ENCODE measurements at places on chromosomes 1 and 21.
A peak's percentile ranks its signal among the peaks of the same experiment; 100 is the strongest.

- peak; percentile 29 for DNase-seq
Measured at GRCh38 chr1:224433041-224433691, 1.4 kb downstream of the WDR26 start.

DNA sequence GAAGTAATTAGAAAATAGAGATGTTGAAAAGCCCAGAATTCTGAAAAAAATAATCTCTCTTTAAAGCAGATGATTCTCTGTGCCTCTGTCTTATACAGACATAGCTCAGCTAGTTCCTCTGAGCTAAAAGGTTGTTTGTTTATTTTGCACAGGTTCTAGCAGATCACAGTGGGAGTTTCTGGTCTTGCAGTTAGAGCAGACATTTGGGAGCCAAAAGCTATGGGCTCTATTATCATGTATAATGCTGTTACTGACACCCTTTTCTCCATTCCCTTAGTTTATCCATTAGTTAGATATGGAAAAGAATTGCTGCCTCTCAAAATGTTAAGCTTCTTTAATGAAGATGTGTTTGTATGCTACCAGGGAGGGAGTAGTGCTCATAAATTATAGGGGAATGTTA is 20.5 kb upstream of the CD55 start:
- DNase-seq = no peak

DNA sequence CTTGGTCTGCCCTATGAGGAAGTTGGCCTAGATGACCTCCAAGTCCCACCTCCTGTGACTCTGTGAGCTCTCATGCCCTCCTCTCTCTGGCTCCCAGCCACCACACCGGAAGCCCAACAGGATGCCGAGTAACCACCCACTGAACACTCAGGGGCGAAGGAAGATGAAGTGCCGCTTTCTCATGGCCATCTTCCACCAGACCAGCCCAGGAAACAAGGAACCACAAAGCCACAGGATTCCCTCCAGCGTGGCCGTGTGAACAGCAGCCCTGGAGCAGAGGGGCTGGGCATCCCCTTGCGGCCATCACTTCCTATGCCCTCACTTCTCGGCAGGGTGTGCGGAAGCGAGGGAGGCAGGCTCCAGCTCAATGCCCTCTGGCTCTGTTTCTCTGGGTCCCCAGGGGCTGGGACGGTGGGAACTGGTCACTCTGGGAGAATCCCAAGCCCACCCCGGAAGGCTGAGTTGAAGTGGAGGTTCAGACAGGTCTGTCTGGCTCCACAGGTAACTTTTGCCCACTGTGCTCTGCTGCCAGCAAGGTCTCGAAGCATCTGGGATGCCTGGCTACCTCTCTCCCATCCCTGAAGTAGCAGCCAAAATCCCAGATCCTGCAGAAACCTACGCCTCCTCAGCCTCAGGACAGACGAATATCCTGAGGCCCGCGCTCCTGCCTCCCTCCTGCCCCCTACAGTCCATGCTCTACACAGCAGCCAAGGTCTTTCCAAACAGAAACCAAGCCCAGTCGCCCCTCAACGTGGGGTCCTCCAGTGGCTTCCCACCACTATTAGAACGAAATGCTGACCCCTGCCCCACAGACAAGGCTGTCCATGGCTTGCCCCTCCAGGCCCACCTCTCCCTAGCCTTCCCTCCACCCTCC is 44.2 kb upstream of the ECE1 start:
- DNase-seq = peak; percentile 82

GRCh38 chr1:64664299-64664698 is 80.6 kb upstream of the RAVER2 start:
- no peak for DNase-seq

GRCh38 chr21:34598931-34599400 is 15.9 kb downstream of the RCAN1 start:
- no peak for DNase-seq

DNA sequence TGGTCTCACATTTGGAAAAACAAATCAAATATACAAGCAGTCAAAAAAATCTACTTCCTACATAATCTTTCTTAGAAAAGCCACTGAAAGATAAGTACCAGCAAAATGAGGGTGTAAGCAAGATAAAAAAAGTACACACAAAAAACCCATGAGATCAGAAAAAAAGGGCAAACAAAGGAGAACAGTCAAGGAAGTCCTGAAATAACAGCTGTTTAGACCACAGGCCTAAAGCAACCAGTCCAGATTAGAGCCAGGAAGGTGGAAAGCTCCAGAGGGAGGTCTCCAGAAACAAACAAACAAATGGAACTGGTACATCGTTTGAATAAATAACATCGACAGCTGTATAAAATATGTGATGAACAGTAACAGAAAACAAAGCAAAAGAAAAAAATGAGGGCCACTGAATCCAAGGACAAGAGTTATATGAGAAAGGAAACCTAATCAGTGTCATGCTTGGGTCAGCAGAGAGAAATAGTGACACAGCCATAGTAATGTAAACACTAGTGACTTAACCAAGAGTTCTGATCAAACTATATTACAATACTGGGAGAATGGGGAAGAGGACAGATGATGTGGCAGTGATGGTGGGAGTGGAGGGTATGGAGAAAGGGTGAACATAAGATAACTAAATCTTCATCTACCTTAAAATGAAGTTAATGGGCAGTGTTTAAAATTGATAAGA is 67.5 kb downstream of the NVL start:
- DNase-seq = no peak

DNA sequence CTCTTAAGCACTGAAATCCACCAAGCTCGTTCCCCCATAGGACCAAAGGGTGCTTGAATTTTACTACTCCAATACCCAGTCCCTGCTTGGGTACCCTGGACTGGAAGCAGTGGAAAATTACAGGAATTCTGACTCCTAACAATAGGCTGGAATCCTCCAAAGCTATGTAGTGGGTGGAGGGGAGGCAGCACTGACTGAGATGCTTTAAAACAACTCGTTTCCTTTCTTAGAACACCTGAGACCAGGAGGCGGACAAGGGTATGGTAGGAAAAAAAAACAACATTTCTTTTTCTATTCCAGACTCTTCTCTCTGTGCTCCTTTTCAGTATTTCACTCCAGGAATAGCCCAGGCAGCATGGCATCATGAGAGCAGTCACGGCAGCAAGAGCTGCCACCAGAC is 2.3 kb downstream of the PEF1 start:
- no peak for DNase-seq

DNA sequence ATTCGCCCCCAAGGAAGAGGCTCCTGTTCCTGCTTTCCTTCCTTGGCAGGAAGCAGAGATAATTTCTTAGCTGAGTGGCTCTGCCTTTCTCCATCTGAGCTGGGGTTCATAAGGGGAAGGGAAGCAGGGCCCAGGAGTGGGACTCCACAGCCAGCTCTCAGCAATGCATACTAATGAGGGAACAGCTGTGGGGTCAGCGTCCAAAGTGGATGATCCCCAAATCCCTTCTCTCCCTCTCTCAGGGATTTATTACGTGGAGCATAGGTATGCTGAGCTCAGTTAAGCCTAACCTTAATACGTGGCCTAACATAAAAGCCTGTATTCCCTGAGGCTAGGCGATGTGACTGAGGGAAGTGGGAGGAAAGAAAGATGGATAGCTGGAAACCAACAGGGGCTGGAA is 87.3 kb upstream of the CTTNBP2NL start:
- no peak for DNase-seq

- no peak for DNase-seq
Measured at GRCh38 chr1:2914702-2915101, 106.6 kb upstream of the ACTRT2 start.

- no peak for DNase-seq
Measured at GRCh38 chr1:9845914-9846313, 22.1 kb upstream of the CLSTN1 start.

- peak; percentile 55 for DNase-seq
Measured at GRCh38 chr1:78645723-78646122, 3.9 kb upstream of the IFI44 start.

- no peak for DNase-seq
Measured at GRCh38 chr1:29698033-29698432, 461.7 kb downstream of the PTPRU start.

DNA sequence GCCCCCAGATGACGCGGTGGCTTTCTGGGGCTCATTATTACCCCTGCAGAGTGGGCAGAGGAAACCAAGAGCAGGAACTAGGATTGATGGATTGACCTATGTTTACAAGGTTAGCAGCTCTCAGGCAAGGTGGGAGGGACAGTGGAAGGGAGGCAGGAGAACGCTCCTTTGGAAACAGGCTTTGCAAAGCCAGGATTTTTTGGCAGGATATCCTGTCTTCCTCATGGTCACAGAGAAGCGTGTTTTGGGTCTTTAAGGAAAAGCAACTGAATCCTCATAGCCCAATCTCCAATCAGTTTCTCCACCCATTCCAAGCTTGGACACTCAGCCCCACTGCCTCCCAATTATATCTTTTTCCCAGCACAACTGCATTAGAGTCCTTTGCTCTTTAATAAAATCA is 105.6 kb upstream of the SOD1 start:
- no peak for DNase-seq

DNA sequence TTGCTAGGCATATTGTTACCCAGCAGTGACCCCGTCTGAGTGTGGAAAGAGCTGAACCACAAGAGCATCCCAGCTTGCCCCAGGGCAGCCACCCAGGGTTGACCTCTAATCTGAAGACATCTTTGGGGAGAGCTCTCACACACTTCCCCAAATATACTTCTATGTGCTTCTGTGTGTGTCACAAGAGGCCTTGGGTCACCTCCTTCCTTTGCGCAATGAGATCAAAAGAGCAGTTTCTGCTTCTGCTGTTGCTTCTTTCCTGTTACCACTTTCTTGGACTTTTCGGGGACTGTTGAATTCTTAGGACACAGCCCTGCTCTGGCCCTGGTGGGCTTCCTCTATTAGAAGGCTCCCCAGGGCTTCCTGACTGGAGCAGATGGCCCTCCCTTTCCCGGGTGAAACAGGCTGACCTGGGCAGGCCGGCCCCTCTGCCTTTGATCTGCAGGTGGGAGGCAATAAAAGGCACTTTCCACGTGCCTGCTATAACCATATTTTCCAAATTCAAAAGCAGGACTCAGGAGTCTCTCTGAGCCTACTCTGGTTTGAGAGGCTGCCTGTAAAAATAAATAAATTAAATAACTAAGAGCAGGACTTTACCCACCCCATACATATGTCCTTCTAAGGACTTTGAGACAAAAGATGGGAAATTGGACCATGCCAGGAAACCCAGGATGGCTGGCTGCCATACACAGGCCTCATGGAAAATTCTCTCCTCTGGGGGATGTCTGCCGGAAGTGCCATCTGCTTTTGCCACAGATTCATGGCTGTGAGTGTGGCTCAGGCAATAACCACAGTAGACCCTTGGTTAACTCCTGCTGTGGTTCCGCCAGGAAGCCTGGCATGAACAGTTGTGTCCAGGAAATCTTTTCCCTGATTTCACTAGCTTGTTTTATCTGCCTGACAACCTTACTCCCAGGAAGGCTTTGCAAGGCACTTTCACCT is 28.3 kb upstream of the RCSD1 start:
- peak; percentile 35 for DNase-seq

- no peak for DNase-seq
Measured at GRCh38 chr1:245512181-245512888, 357.6 kb downstream of the KIF26B start.

DNA sequence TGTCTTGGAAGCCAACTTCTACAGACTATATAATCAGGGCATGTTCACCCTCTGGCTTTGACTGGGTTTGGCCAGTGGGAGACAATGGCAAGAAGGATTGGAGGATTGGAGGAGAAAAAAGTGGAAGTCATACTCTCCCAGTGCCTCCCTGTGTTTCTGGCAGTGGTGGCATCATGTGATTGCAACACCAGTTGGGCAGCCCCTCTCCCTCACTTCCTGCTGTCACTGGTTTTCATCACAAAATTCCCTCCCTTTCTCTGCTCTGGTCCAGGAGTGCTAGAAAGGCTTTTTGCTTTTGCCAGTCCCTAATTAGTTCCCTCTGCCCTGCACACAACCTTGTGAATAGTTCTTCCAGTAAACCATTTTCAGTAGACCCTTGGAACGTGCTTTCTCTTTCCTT is 3.7 kb upstream of the QSOX1 start:
- no peak for DNase-seq

DNA sequence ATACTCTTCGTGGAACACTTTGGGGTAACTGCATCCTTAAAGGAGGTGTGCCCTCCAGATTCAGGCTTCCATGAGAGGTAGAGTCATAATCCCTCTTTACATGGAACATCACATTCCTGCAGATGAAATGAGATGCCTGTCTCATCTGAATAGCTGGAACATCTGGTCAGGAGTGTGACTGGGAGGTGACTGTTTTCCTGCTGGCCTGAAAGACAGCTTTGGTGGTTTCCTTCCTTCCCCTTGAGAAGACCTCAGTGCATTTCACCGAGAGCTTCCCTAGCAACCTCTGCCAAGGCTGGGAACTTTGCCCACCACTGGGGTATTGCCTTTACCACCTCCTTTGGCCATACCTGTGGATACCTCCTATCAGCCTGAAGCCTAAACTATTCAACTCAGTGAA is 46.7 kb upstream of the GUCA2A start:
- DNase-seq = no peak

DNA sequence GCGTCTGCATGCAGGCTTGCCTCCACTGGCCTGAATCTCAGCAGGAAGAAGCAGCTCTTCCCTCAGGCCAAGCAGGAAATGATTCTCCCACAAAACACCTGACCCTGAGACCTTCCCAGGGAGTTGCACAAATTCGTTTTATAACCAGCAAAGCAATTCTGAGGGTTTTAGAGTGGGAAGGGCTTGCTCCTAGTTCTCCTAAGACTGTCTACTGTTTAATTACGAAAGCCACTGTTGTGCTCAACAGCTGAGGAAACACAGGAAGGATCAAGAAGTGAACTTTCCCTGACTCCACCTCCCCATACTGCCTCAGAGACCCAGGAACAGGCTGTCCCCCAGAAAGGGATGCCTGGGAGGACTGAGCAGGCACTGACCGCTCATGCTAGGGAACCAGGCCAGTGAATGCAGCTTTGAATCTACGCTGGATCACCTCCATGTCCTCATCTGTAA is 37.0 kb upstream of the PUM1 start:
- no peak for DNase-seq

- DNase-seq = no peak
Measured at GRCh38 chr21:36835383-36835795, 131.1 kb downstream of the HLCS start.

GRCh38 chr1:6367381-6368012 is 26.1 kb downstream of the ACOT7 start:
- DNase-seq = no peak

GRCh38 chr1:226436855-226437491 is 29.1 kb upstream of the PARP1 start:
- no peak for DNase-seq

DNA sequence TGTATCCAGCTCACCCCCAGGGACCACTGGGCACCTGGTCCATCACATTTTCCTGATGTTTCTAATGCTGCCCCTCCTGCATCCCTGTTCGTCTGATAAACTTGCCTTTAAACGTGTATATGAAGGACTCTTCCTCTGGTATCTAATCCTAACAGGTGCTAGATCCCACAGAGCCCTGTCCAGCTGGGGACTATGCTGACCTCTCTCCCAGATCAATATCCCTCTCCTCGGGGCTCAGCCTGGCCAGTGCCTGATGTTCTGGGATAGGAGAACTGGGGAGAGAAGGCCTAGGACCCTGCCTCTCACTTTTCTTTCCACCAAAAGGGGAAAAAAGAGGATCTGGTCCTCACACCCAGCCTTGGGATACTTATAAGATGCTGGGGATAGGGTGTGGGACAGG is 1.4 kb upstream of the SLC5A9 start:
- no peak for DNase-seq

GRCh38 chr1:27527890-27528817 is 38.2 kb upstream of the WASF2 start:
- peak; percentile 32 for DNase-seq

- DNase-seq = no peak
Measured at GRCh38 chr1:192002063-192002462, 156.2 kb upstream of the RGS18 start.

Data from CD4-positive, alpha-beta T cell treated with Interleukin-4 for 4 hours (primary cell).